NCI-H1092 (cell line): ENCODE measurements at places on chromosomes 1 and 21.

- no peak for DNase-seq
These were observed 5.2 kb upstream of the LRRC8D start for GRCh38 chr1:89815611-89816010.

- DNase-seq, result no peak
These were observed 12.1 kb upstream of the PPIE start for GRCh38 chr1:39726600-39726999.

DNA sequence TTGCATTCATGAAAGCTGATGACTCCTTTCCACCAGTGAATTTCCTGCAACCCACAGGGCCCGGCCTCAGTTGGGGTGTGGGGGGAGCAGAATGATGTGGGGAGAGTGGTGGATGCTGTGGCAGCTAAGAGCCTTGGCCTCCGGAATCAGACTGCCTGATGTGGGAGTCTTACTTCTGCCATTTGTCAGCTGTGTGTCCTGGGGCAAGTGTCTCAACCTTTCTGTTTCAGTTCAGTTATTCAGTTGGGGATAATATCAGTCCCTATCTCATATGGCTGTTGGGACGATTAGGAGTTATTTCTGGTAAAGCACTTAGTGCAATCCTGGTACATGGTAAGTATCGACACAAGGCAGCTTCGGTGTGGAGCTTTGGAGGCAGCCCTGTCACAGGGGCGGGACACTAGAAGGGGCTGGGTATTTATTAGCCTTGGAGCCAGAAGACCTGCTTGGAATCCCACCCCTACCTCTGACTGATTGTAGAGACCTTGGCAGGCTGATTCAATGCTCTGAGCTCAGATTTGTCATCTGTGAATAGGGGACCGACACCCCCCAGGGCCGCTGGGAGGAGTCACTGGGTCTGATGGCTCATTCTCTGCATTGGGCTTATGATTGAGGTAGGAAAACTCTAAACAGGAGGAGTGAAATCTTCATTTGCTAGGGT lies 19.6 kb downstream of the ARHGEF10L start:
- DNase-seq, result no peak

DNA sequence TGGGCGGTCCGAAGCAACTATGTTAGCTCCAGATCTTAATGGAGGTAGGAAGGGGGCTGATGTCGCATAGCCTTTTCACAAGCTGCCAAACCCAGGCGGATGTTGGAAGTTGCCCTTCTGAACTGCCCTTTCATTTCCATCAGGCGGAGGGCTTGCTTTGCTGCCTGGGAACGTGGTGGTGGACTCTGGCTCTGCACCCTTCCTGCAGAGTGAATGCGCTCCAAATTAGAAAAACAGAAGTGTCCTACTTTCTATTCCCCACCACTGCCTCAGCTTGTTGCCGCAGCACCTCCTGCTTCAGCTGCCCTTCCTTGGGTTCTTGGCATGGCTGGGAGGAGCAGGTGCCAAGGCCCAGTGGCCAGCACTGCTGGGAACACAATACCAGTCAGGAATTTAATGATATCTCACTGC lies 60.6 kb downstream of the AK4 start:
- no peak for DNase-seq

DNA sequence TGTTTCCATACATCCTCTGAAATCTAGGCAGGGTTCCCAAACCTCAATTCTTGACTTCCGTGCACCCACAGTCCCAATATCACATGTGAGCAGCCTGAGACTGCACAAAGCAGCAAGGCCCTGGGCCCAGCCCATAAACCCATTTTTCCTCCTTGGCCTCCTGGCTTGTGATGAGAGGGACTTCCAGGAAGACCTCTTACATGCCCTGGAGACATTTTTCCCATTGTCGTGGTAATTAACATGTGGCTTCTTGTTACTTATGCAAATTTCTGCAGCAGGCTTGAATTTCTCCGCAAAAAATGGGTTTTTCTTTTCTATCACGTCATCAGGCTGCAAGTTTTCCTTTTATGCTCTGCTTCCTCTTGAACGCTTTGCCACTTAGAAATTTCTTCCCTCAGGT lies 3.3 kb upstream of the PIGK start:
- DNase-seq, result no peak

DNA sequence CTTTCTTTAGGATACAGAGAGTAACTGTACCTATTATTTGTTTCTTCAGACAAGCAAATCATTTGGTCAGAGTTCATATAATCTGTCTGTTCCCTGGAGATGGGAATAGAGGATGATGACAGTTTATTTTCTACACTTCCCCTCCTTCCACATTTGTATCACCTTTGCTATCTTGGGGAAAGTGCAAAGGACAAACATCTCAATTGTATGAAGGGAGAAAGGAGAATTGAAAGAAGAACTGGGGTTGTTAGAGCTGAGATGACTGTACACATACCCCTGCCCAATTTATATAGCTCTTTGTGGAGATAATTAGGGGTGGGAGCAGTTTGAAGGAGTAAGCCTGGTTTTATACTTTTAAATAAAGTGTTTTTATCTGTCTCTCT lies 14.0 kb downstream of the POLR3GL start:
- DNase-seq, result no peak

GRCh38 chr1:212149566-212149965 lies 114.0 kb downstream of the DTL start:
- DNase-seq, result no peak

- no peak for DNase-seq
These were observed 79.0 kb downstream of the NPHP4 start for GRCh38 chr1:5913078-5913845.

DNA sequence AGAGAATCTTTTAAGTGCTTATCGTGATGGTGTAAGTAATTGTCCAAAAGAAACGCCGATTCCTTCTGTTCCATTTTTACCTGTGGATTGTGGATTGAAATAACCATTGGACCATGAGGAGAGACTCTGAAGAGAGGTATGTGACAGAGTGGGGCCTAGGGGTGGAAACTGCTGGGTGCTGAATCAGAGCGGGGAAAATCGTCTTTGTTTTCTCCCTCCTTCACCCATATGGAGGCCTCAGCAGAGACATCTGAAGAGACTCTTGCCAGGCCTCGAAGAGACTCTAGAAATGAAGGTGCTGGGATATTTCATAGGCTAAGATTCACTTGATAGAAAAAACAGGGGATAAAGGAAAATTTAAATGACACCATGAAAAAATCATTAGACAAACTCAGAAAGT lies 1327.0 kb downstream of the BRINP3 start:
- no peak for DNase-seq

DNA sequence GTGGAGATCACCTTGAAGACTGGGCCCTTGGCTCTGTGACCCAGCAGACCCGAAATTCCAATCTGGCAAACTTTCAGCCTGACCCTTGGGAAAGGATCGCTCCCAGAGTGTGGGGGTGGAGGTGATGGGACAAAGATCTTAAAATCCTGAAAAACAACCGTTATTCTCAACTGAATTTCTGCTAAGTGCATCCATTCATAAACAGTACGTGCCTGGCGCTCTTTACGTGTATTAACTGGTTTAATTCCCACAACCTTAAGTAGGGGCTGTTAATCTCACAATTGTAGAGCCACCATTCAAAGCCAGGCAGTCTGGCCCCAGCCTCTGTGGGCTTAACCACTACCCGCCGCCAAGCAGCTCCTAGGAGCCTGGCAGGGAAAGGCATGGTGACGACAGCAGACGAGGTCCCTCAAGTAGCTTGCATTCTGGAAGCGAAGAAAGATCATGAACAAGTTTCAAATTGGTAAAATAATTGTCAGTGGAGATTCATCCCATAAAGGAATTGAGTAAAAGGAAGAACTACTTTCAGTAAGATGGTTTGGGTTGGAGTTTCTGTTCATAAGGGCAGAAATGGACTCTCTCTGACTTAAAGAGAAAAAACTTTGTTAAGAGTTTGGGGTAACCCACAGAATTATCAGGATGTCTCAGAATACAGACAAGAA lies 11.4 kb upstream of the RGS16 start:
- peak; percentile 89 for DNase-seq

- DNase-seq, result no peak
These were observed 1145.3 kb upstream of the B3GALT2 start for GRCh38 chr1:194331758-194332157.

DNA sequence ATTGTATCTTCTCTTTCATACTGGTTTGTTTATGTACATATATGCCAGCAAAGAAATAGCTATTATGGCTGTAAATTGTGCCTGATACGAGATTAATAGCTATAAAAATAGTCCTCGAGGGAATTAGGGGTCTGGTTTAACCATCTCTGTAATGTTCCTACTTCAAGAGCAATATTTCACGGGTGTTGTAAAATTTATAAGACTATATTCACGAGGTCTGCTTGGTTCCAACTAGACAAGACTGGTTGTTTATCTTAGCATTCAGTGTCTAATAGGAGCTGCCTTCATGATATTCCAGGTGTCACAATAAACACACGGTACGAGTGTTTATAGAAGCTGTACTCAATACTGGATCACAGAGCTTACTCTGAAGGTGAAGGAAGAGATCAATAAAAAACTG lies 389.9 kb downstream of the SIPA1L2 start:
- DNase-seq, result peak; percentile 24

DNA sequence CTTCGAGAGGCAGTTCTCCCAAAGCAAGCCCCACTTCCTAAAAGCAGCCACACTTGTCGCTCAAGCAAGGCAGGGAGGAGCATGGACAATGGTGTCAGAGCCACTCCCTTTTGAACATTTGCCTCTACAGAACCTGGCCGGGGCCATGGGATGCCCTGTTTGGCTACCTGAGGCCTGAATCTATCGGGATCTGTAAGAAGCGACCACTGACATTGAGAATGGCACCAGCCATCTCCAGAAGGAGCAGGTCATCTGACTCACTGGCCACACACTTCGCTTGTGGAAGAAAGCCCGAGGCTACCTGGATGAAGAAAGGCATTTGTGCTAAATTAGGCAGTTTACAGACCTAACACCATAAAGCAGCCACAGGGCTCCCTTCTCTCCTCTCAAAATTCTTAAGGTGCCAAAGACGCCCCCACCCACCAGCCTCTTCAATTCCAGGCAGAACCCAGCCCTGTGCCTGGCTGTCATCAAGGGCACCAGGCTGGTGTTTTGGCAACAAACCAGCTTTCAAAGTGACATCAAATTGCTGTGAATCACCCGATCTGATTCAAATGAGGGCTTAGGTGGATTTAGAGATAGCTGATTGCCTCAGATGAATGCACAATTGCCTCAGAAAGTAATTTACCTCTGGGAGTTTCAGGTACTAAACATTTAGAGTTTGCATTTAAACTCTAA lies 104.8 kb downstream of the ETS2 start:
- no peak for DNase-seq

GRCh38 chr1:10701145-10701544 lies 95.3 kb downstream of the CASZ1 start:
- peak; percentile 49 for DNase-seq

GRCh38 chr21:42043961-42044360 lies 27.2 kb upstream of the UMODL1 start:
- DNase-seq, result no peak

GRCh38 chr1:160187407-160187806 lies 3.0 kb upstream of the CASQ1 start:
- DNase-seq, result no peak

GRCh38 chr1:6358757-6359201 lies 34.8 kb downstream of the ACOT7 start:
- DNase-seq, result no peak

DNA sequence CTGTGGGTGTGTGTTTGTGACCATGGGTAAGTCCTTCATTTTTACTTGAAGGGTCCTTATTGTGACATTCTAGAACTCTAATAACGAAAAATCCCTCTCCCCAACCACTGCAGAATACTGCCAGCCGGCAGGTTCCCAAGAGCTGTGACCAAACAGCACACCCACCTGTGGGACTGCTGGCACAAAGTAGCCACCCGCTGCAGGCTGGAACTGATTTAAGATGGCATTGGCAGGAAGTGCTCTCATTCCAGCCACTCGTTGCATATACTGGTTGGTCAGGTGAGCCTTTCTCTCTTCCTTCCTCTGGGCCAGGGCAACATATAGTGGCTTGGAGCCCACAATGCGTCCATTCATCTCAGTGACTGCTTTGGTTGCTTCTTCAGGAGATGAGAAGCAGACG lies 11.6 kb downstream of the PABPC4 start:
- no peak for DNase-seq
